ENCODE measurements at places on chromosomes 5 and 9. TPM values are rescaled to one million over a fixed set of nuclear protein-coding genes. Genes with fewer than 3 reads are reported as not detected.

DNA sequence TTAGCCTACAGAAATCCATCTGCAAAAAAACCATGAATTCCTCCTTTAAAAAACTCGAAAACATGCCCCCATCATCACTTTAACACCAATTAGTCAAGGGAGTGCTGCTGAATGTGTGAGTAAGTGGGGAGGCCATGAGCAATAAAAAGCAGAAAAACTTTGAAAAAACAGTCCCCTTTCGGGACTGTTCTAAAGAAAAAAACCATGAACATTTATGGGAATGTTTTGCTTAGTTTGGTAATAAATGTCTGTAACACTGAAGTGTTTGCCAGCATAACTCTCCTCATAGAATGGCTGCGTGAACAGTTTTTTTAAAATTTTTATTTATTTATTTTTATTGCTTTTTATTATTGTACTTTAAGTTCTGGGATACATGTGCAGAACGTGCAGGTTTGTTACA lies 99.4 kb upstream of the TARS1 start:
- DNase-seq, result no peak

DNA sequence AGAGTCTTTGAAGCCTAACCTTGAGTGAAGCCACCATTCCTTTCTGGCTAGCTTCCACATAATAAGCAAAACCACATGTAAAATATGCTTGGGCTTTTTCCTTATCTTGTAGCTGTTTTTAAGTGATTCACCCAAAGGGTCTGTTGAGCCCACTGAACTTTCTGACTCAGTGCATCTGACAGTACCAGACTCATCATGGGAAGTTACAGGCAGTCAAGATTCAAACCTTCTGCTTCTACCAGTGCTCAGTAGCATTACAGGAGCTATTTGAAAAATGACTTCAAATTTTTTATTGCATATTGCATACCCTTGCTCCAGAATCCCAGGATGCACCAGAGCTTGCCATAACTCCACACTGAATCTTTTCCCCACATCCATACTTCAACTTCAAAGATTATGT lies 87.5 kb upstream of the PTPRD start:
- DNase-seq, result no peak

GRCh38 chr9:127214421-127215267 lies 49.9 kb upstream of the GARNL3 start:
- peak; percentile 67 for DNase-seq

DNA sequence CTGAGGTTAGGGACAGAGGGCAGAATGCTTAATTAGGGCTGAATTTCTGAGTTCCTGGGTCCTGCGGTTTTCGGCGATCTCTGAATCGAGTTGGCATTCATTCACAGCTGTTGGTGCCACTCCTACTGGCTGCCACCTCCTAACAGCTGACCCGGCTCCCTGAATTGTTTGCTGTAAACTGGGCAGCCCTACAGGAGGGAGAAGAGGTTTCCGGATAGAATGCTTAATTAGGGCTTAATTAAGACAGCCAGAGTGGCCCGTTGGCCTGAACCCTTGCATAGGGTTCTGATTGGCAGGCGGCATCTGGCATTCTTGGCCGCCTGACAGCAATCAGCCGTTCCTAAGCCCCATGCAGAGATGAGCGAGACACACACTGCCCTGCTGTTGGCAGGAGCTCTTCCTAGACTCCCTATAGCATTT lies 25.7 kb downstream of the FRMPD1 start:
- DNase-seq, result no peak

DNA sequence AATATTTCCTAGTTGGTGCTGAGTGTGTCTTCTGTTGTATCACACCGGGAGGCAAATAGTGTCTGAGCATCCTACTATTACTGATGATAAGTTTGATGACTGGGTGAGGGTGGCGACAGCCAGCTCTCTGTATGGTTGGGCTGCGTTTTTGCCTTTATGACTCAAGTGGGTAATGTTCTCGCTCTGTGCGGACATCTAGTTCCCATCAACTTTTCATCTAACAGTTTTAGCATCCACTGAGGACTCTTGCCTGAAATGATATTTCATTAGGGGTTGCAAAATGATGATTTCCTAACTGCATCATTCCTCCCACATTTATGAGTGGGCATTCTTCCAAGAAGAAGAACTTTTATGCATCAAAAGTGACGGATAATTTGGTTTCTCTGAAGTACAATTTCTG lies 26.5 kb downstream of the HMCN2 start:
- no peak for DNase-seq

GRCh38 chr9:128718047-128718446 lies 5.9 kb downstream of the ZDHHC12 start:
- no peak for DNase-seq

DNA sequence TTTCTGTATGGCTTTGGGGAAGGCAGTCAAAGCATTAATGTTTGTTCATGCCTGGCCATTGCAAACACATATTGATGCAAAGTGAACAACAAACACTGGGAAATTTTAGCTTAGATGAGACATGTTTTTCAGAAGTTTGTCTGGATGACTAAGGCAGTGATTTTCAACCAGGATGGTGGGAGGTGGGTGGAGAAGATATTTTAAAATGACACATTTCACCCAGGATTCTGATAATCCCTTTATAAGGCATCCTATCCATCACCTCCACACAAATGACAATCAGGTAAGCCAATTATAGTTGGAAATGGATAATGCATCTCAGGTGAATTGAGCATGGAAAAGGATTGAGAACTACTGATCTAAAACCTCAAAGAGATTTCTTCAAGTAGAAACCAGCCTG lies 57.4 kb upstream of the SV2C start:
- no peak for DNase-seq

DNA sequence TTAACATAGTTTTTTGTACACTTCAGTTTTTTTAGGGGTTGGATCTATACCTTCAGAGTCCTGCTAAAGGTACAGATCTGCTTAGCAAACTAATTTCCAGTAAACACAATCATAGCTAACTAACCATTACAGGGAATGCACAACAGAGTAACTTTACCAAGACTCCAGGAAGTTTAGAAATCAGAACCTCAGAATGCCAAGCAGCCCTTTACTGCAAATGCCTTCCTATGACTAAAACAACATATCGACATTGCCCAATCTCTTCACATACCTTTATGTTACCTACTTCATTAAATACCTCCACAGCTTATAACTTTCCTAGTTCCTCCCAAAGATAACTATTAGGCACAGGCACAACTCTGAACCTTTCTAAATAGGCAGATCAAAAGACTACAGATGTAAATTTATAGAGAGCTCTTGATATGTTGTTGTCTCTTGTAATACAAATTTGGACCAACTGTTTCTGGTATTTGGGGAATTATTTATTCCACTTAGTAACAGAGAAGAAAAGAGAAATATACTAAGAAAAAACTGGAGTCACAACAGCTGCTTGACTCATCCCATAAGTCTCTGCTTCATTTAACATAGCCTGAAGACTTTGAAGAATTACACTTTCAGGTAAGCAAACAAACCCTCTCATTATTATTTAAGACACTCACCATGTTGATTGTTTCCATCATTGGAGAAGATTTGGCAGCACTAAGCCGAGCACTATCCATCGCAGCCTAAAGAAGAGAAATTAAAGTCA lies 46.0 kb upstream of the OR2K2 start:
- no peak for DNase-seq

DNA sequence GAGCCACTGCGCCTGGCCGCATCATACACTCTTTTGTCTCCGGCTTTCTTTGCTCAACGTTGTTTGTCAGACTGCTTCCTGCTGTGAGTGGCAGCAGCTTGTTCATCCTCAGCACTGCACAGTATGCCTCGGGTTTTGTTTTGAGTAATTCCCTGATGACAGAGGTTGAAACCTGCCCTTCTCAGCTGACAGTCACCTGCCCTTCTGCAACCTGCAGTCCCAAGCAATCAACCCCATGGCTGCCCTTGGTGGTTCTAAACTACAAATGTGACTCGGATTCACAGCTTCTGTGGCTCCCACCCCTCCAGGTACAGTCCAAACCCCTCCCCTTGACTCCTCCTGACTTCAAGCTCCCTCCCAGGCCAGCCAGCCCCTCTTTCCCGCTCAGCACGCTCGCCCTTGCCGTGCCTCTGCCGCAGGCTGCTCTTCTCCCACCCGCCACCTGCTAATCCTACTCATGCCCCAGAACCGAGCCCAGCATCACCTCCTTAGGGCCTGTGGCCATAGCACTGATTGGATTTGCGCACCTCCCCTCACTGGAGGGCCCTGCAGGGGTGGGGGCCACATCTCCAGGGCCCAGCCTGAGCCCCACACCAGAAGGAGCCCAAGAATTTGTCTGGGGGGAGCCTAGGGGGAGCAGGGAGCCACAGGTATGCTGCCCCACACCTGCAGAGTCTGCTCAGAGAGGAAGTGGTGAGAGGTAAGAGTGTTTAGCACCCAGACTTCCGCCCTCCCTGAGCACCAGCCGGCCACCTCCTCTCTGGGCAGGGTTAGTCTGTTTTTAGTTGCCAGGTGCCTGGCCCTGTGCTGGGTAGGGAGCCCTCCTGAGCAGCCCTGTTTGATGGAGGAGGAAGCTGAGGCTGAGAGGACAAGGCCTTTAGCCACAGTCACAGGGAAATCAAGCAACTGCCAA lies 10.1 kb downstream of the EEIG1 start:
- DNase-seq, result no peak

- DNase-seq, result no peak
These were observed 68.8 kb downstream of the C9orf50 start for GRCh38 chr9:129552064-129552463.

GRCh38 chr5:169941542-169941941 lies 38.8 kb downstream of the INSYN2B start:
- DNase-seq, result no peak

Gene PRDM12
- total RNA-seq, result not detected

DNA sequence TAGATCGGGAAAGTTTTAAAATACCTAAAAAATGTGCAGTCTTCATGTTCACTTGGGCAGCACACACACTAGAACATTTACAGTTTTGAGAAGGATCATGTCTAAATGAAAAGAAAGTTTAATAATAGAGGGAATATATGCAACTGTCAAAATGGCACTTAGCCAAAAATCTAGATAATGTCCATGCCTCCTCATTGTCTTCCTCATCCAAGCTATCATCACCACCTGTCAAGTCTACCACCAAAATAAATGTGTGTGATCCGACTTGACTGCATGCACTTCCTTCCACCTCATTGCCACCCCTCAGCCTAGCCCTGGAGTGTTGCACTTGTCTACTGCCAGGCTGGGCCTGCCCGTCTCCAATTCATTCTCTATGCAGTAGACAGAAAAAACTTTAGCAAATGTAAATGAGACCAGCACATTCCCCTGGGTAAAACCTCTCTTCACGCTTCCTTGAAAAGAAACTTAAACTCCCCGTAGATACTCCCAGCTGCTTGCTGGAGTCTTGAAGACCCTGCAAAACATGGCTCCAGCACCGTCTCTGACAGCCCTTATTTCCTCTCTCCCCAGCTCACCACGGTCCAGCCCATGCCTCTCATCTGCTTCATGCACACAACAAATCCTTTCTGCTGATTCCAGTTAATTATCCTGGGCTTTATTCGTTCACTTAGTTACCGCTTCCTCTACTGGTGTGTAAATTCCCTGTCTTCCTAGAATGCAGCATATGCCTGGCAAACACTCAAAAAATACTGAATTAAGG lies 66.9 kb downstream of the FANCC start:
- no peak for DNase-seq

GRCh38 chr5:163342306-163342705 lies 95.1 kb upstream of the CCNG1 start:
- no peak for DNase-seq

DNA sequence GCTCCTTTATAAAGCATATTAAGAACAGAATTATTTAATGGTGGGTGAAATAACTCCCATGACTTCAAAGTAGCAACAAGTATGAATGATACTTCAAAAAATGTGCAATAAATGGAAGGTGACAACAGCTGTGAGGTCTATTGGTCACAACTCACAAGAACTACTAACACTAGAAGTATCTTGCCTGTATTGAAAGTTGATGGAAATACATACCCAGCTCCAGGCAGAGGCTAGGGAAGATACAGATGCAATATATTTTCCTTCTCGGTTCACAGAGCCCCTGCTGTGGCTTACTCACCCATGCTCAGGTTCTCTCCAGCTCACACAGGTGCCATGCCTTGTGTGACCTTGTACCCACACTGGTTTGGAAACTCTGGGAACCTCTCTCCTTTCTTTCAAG lies 133.8 kb downstream of the LIFR start:
- no peak for DNase-seq

Gene ANKRD31
- total RNA-seq, result 0.69 TPM

GRCh38 chr9:109652112-109652511 lies 127.9 kb upstream of the PALM2AKAP2 start:
- DNase-seq, result no peak

DNA sequence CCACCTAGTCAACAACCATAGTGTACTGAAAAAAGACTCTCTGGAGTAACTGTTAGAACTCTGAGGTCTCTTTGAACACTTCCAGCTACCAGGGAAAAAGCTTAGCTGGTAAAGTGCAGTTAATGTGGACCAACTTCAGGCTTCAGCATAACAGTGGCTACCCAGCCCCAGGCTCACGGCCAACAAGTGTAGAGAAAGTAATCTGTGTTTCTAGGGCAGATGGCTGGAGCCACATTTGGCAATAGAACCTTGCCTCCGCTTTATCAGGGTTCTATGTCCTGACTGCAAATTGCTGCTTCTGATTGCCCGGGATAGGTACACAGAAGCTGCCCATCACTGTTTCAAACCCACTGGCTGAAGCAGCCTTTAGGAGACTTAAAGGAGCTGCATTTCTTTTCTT lies 76.0 kb upstream of the SIMC1 start:
- DNase-seq, result no peak

Gene DBH
- not detected for total RNA-seq

- no peak for DNase-seq
These were observed 19.9 kb upstream of the WNK2 start for GRCh38 chr9:93164085-93164484.

GRCh38 chr5:151023651-151024050 lies 3.3 kb downstream of the GPX3 start:
- DNase-seq, result no peak

DNA sequence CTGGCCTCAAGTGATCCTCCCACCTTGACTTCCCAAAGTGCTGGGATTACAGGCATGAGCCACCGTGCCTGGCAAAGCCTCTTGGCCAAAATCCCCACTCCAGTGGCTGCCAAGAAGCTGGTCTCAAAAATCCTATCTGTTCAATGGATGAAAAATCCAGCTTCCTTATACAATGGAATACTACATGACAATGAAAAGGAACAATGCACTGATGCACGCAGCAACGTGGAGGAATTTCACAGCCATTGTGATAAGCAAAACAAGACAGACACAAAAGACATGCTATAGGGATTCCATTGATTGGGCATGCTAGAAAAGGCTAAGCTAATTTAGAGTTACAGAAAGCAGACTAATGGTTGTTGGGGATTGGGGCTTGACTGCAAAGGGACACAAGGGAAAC lies 13.1 kb upstream of the SFXN1 start:
- DNase-seq, result no peak

Data from SK-MEL-5 (cell line).